CD8-positive, alpha-beta memory T cell (primary cell): ENCODE measurements at places on chromosomes 1 and 21.

DNA sequence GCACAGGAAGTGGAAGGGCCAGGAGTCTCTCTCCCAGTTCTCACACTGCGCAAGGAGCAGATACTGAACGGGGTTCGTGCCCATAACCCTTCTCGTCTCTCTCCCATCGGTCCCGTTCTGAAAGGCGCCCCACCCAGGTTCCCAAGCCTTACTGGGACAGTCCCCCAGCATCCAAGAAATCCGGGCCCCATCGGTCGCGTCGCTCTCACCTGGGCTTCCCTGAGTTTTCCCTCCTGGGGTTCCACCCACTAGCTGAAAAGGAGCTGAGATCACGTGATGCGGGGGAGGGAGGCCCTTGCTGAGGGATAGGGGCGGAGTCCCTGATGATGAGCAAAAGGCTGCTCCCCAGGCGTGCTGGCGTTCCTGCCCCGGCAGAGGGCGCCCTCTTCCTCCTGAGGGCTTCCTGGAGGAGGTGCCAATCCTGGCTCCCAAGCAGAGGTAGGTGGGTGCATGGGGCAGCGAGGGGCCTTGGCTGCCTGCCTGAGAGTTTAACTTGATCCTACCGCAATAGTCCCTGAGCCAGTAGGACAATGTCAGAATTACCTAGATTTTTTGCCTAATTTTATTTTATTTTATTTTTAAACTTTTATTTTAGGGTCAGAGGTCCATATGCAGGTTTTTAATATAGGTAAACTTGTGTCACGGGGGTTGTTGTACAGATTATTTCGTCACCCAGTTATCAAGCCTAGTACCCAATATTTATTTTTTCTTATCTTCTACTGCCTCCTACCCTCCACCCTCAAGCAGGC is at the start of gene SPOCD1:
SPOCD1 (minus strand) TSS at position 271 of the 749 bp plus-strand sequence. CDS start 689 bp downstream, outside the sequence.
- peak; percentile 70 for DNase-seq

GRCh38 chr1:47533793-47534328 is 96.0 kb downstream of the FOXD2 start:
- DNase-seq, result no peak

GRCh38 chr1:26278724-26279455 is 996 bp upstream of the SH3BGRL3 start:
- DNase-seq, result no peak

DNA sequence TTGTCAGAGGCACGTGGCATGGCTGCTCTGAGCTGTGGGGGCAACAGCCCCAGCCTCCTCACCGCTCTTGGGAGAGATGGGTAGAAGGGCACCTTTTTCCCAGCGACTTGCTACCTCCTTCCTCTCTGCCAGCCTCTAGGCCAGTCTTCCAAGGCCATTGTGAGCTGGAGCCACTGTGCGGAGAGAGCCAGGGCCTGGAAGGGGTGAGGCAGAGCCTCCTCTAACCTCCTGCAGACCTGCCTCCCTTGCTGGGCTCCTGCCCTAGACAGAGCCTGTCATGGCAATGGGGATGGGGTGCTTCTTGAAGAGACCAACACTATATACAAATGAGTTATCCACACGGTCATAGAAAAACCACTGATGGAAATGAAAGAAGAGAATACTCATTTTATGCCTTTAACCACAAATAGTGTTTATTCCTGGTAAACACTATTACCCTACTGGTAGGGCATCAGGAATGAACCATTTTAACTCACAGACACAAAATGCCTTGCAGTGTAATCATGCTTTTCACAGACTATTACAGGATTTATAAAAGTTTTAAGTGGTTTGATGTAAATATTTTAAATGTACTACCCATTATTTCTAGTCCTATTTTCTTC is 5.0 kb upstream of the IGFN1 start:
- no peak for DNase-seq

DNA sequence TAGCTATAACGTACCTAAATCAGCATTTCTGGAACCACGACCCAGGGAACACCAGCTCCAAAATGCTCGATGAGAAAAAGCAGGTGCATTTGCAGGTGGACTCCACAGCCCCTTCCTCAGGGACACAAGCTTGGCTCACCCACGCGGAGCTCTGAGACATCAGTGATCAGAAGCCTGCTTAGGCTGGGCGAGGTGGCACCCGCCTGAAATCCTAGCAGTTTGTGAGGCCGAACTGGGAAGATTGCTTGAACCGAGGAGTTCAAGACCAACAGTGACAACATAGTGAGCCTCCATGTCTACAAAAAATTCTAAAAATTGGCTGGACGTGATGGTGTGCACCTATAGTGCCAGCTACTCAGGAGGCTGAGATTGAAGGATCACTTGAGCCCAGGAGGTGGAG is 2.5 kb upstream of the TSPEAR start:
- DNase-seq, result no peak

DNA sequence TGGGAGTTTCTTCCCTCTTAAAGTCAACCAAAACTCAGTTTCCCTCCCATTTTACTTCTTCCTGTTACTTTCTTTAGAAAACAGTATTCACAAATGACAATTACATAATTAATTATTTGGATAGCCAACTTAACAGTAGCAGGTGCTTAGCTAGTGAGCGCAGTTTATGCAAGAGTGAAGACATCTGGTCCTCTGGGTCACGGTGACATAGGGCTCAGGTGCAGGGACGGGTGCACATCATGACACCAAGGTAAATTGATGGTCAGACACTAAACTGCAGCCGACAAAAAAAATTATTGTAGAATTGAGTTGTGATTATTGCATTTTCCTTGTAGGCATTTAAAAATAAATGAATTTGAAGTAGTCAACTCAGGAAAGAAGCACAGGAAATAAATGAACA is 142.0 kb upstream of the KCTD3 start:
- no peak for DNase-seq

GRCh38 chr1:194367121-194367520 is 1180.7 kb upstream of the B3GALT2 start:
- no peak for DNase-seq

DNA sequence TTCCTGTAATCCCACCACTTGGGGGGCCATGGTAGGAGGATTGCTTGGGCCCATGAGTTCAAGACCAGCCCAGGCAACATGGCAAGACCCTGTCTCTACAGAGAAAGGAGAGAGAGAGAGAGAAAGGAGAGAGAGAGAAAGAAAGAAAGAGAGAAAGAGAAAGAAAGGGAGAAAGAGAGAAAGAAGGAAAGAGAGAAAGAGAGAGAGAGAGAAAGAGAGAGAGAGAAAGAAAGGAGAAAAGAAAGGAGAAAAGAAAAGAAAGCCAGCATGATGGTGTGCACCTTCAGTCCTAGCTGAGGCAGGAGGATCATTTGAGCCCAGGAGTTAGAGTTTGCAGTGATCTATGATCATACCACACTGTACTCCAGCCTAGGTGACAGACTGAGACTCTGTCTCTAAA is 82.8 kb downstream of the DISP3 start:
- DNase-seq, result no peak

DNA sequence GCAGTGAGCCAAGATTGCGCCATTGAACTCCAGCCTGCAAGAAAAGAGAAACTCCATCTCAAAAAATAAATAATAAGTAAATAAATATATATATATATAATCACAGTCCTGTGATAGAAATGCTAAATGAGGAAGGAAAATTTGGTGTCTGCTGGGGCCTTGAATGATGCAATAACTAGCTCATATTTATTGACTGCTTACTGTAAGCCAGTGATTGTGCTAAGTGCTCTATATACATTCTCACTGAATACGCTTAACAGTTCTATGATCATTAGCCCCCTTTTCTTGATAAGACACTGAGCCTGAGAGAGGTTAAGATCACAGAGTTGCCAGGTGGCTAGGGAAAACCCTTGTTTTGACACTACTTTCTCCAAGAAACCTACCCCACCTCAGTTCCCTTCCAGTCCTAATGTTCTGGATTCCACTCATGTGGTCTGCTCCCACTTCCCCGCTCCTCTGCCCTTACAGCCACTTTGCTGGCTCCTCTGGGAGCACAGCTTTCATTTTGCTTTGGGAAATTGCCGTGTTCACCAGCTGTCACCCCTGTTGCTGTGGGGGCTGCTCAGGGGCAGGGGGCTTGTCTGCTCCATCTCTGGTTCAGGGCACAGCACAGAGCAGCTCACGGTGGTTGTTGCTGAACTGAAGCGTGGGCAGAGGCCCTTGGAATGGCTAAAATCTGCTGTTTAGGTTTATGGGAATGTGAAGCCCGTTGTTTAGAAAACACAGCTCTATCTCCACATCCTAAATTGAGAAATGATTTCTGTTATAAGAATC is 2.5 kb upstream of the BMP8A start:
- no peak for DNase-seq

GRCh38 chr1:92910081-92910480 is 51.2 kb downstream of the DIPK1A start:
- no peak for DNase-seq

DNA sequence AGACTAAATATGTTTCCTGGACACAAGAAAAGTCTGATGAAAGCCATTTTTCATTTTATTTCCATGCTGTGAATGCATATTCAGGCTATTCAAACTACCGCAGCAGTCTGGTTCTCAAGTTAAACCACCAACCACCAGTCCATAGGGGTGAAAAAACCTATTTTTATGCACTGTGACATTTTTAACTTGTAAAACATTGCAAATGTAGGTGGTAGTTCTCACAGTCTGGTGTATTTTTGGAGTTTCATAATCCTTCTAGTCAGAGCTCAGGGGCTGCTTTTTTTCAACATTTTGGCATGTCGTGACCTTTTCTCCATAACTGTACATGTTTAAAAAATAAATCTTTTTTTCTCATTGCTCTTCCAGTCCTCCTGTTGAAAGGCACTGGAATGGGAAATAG is 907.6 kb upstream of the ADGRL2 start:
- no peak for DNase-seq

DNA sequence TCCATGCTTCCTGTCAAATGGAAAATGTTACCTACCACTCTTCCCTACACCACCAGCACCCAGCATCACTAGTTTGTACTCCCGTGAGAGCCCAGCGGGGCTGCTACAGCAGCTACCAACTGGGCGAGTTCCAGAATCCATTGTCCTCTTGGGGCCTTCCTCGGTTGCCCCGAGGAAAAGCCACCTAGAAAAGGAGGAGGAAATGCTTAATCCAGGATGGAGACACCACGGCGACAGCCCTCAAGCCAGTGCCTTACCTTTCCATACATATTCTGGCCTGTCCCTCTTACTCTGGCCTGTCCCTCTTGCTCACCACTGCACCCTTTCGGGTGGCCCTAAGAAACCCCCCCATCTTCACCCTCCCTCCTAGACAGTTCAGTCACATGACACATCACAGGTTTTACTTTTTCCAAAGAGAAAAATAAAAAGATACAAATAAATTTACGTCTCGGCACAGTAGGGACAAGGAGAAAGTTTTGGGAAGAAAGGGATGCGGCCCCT is 478 bp downstream of the RIT1 start:
- DNase-seq, result no peak
